ENCODE measurements at places on chromosomes 5 and 9. TPM values are rescaled to one million over a fixed set of nuclear protein-coding genes. Genes with fewer than 3 reads are reported as not detected.
A peak's percentile ranks its signal among the peaks of the same experiment; 100 is the strongest.

- DNase-seq: no peak
Observed at GRCh38 chr9:112033237-112034215, 136.9 kb downstream of the UGCG start.

GRCh38 chr5:134136771-134137170, 22.3 kb downstream of the TCF7 start:
- DNase-seq: no peak

DNA sequence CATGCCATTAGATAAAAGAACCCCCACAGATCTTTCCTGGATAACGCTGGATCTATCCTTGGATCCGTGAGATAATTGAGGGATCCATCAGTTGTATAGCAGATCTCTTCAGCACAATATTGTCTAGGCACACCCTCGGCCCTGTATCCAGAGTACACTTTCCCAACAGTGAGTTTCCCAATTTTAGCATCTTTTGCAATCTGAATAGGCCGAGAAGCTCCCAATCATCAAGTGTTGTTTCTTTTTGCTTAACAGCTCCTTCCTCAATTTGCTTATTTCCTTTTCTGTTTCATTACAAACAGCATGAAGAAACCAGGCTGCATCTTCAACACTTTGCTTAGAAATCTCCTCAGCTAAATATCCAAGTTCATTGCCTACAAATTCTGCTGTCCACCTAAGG, 4.4 kb upstream of the SPTLC1 start:
- DNase-seq: no peak

- DNase-seq: no peak
Observed at GRCh38 chr9:17623965-17624364, 45.1 kb downstream of the SH3GL2 start.

GRCh38 chr5:165594693-165595092, 2089.3 kb downstream of the MAT2B start:
- no peak for DNase-seq

GRCh38 chr5:107592515-107592914, 78.2 kb downstream of the EFNA5 start:
- DNase-seq: no peak

- DNase-seq: no peak
Observed at GRCh38 chr5:93654676-93655075, 71.7 kb downstream of the NR2F1 start.

DNA sequence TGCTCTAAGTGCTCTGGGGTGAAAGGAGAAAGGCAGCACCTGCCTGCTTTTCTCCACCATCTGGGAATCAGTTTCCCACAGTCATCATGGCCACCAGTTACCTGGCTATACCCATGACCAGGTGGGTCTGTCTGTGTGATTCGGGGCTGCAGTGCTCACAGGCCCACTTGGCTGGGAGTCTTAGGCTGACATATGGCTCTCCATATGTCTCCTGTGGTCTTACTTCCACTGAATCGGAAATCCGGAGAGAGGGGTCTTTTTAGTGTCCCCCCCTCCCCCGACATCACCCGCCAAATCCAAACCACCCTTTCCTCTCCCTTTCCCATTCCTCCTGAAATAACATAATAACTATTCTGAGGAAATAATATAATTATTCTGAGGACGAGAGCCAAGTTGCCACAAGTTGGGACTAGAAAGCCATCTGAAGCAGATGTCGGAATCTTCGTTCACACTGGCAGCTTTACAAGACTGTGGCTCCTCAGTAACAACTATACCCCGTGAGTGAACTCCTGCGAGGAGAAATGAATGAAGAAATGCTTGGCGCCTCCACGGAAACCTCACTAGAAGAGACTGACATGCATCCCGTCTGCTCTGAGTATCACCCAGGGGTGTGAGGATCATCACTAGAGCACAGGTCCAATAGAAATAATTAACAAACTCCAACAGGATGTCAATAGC, 143.4 kb downstream of the MYO10 start:
- DNase-seq: no peak

- DNase-seq: no peak
Observed at GRCh38 chr5:132479111-132479951, 11.2 kb downstream of the IRF1 start.

GRCh38 chr5:134819407-134819963, 26.3 kb upstream of the C5orf24 start:
- DNase-seq: no peak

GRCh38 chr9:34190996-34191892, 12.4 kb downstream of the UBAP1 start:
- no peak for DNase-seq

DNA sequence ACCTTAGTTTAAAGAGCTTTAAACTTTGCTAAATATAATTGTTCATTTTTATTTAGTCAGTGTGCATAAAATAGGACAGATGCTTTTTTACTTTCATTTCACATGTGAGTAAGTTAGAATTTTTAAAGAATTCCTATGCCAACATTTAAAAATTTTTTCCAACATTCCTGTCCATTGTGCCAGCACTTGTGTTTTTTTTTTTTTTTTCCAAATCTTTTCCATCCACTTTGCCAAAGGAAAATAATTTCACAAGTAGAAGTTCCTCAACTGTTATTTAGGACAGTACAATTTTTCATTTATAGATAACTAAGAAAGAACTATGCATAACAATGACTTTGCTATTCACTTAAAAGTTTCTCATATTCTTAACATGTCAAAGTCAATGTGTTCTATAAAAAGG, 189.5 kb downstream of the ADAMTS6 start:
- DNase-seq: no peak

GRCh38 chr9:805151-805550, 36.3 kb upstream of the DMRT1 start:
- DNase-seq: no peak

DNA sequence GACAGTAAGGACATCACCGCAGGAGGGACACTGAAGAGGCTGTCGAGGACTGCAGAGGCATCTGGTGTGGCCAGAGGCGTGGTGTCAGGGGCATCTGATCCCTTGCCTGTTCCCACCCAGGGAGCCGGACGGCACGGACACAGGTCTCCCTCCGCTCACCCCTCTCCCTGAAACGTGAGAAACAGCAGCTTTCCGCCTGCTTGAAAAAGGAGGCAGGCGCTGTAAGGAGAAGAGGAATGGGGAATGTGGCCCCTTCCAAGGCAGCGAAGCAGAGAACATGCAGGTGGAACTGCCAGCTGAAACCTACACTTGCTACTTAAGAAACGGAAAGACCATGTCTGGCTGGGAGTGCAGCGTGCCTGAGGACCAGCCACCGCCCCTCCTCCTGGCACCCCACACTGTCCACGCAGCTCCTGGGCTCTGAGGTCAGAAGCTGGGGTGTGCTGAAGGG, 176.2 kb downstream of the GAPVD1 start:
- no peak for DNase-seq

DNA sequence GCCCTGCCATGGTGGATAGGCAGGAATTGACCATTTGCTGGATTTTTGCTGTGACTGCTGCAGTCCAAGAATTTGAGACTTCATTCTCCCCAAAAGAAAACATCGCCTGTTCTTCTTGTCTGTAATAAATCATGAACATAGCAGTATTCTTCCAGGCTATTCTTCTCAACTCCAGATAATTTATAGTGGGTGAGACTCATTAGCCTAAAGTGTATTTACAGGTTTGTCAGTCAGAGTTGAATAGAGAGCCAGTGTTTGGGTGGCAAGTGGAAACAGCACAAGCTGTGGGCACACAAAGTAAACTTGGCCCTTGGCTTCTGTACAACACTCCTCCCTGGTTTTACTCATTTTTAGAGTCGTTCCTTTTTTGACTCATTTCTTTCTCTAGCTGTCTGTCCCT, 128.2 kb upstream of the VCAN start:
- DNase-seq: no peak

DNA sequence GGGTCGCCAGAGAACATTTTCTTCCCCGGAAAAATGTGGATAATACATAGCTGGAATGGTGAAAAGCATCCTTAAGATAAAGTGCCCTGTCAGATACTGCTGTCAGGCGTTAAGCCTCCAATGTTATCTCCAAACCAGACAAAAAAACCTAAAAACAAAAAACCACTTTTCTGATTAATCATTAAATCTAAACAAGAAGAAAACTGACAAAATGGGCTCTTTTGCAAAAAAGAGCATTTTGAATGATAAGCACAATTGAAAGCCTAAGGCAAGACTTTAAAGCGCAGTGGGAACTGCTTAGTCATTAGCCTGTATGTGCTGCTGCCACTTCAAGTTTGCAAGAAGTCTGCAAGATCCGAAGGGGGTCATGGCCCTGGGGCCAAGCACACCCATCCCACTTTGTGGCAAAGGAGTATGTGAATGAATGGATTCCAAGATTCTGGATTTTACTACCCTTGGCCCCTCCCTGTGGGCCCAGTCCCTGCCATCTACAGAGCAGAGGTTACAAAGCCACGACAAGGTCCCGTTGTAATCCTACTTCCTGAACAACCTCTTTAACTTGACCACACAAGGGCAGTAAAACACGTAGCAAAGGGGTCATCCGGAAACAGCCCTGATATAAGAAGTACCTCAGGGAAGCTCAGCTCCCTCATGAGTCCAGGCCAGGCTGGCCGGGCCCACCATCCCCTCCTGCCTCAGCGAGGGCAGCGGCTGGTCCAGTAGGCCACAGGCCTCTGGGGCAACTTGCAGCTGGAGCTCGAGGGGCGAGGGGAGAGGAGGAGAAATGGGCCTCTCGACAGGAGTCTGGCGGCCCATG, 29.7 kb downstream of the SHB start:
- DNase-seq: peak; percentile 68

GRCh38 chr5:104977529-104977928, 1414.9 kb upstream of the NUDT12 start:
- DNase-seq: no peak

DNA sequence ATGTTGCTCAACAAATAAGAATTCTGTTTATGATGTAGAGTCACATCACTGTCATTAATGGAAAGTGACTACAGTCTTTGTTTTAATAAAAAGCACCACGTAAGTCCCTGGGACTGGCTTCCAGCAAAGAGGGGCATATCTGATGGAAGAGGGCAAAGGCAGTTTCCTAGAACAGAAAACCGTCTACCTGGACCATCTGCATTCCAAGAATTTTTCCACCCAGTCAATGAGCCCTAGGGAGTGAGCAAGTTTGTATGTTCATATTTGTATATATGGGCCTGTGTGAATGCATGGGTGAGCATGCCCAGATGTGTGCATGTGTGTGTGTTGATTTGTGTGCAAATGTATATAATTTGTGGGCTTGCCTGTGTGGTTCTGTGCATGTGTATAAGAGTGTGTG, 156.8 kb upstream of the SEMA6A start:
- DNase-seq: peak; percentile 46

GRCh38 chr9:89078860-89079259, 87.6 kb downstream of the S1PR3 start:
- no peak for DNase-seq

DNA sequence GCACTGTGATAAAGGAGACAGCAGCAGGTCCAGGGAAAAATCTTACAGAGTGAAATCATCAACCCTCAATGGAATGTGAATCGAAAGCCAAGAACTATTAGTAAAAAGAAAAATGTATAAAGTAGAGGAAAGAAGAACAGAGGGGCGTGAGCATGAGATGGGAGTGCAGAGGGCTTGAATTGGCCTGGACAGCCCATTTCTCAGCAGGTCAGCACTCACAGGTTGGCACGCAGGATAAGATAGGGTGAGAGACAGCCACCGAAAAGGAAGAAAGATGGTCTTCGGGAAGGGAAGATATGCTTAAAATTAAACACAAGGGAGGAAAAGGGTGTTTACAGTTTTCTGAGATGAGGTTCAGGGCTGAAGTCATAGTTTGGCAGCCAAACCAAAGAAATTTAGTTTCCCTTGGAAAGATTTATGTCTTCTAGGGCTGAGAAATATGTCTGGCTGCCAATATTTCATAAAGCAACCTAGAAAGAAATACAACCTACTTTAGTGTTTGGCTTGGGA, 524.7 kb downstream of the SPATA31D1 start:
- DNase-seq: no peak

- DNase-seq: no peak
Observed at GRCh38 chr5:14744296-14745187, 80.0 kb downstream of the OTULIN start.

DNA sequence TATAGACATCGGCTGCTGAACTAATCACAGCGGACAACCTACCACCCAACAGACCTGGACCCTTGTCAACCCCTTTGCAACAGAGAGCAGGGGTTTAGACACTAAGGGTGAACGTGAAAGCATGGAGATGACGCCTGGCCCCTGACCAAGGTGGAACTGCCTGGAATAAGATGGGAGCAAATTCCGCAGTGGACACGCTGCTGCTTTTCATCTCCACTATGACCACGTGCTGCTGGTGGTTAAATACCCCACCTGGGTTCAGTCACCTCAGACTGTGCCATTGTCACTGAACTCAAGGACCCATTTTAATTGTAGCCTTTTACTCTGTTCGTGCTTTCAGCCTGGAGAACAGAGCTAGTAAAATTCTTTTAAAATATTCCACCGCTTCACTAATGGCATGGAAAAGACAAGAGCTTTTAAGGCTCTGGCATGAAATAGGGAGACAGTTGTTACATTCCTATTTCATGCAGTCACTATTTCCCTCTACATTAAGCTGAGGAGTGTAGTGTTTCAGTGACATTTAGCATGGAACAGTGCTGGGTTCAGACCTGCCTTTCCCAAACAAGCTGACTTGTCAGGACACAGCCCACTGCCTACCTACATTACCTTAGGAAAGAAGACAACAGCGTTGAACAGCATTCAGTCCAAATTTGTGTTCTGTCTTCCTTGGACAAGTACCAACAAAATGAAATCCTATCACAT, 96.8 kb downstream of the ANKRD18B start:
- no peak for DNase-seq

GRCh38 chr9:20569525-20569924, 52.8 kb downstream of the MLLT3 start:
- no peak for DNase-seq

DNA sequence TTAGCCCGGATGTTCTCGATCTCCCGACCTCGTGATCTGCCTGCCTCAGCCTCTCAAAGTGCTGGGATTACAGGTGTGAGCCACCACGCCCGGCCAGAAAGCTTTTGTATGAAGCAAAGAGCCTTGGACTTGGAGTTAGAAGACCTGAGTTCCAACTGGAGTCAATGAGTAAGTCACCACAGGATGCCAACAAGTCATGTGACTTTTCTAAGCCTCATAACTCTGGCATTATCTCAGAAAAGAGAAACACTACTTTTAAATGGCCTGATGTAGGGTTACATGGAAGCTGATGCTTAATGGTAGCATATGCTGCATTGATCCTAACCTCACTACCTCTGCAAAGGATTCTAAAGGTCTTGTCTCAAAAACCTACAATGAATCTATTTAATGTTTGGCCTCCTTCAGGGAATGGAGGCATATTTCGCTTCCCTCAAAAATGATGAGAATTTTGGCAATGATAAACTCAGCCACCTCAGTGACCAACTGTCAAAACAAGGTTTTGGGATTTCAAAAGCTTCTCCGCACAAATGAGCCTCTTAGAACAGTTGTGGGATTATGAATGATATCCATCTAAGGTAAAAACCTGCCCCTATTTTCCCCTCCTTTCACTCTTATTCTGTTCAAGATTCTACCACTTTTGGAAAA, 236.8 kb downstream of the ACTL7B start:
- no peak for DNase-seq

MEGF10 gene
- not detected for total RNA-seq

PRRT1B gene
- total RNA-seq: 5.0 TPM

ARAP3 gene
- total RNA-seq: 7.5 TPM

ATP10B gene
- 0.63 TPM for total RNA-seq

PCDHB7 gene
- not detected for total RNA-seq

CMBL gene
- total RNA-seq: 16.5 TPM

TMEM215 gene
- total RNA-seq: not detected

SNCAIP gene
- total RNA-seq: 1.0 TPM

PCSK5 gene
- 13.0 TPM for total RNA-seq

ADGRV1 gene
- 23.2 TPM for total RNA-seq

MRPL50 gene
- total RNA-seq: 17.5 TPM

TAF1L gene
- not detected for total RNA-seq

PCDHGB6 gene
- total RNA-seq: 2.5 TPM

VLDLR gene
- 35.7 TPM for total RNA-seq

OGN gene
- total RNA-seq: not detected

PRRX2 gene
- not detected for total RNA-seq
